ENCODE measurements at places on chromosomes 3 and 15.
A peak's percentile ranks its signal among the peaks of the same experiment; 100 is the strongest.

DNA sequence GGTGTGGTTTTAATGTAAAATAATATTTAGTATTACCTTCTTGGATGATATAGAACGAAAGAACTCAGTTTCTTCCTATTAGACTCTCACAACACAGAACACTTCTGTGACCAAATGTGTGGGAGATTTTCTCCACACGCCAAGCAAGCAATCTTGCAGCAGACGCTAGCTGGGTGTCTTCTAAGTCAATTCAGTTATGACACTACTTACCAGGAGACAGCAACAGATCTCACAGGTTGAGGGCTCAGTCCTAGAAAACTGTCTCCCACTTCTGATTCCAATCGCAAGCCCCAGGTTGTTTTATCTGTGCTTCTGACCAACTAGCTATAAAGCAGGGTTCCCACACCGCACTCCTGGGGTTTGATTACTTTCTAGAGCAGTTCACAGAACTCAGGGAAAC lies 41.2 kb downstream of the HERC1 start:
- H3K4me3 ChIP-seq = no peak overlapping the region
- peaks cover 19% of the 10 kb centered on the region for H3K36me3 ChIP-seq
- no peaks in the 10 kb centered on the region for H3K27me3 ChIP-seq
- peaks cover 21% of the 10 kb centered on the region for H3K4me1 ChIP-seq
- no peak for DNase-seq
- no peak overlapping the region for H3K27ac ChIP-seq

GRCh38 chr15:81511138-81511537 lies 137.1 kb upstream of the TMC3 start:
- no peak overlapping the region for H3K27ac ChIP-seq
- no peaks in the 10 kb centered on the region for H3K4me1 ChIP-seq
- H3K4me3 ChIP-seq = no peak overlapping the region

GRCh38 chr3:58117561-58118181 lies 93.1 kb downstream of the DNASE1L3 start:
- H3K4me1 ChIP-seq = peaks cover 16% of the 10 kb centered on the region
- no peaks in the 10 kb centered on the region for H3K36me3 ChIP-seq
- no peak overlapping the region for H3K27ac ChIP-seq
- DNase-seq = no peak

DNA sequence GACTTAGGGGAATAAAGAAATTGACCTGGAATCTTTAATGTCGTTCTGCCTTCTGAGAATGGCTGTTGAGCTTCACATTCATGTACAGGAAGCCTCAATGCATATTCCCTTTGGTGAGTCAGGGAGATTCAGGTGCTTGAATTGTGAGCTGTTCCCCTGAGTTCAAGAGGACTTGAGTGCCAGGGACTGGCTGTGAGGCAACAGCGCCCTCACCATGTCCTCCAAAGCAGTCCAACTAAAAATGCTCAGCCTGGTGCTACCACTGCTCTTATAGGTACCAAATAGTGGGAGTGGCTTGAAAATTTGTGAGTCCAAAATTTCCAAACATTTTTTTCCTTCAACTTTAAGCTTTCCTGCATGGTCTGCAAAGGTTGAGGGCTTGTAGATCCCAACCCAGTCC lies 54.1 kb downstream of the LEO1 start:
- DNase-seq = peak; percentile 46
- no peak overlapping the region for H3K4me3 ChIP-seq
- H3K36me3 ChIP-seq = peaks cover 17% of the 10 kb centered on the region
- H3K4me1 ChIP-seq = no peaks in the 10 kb centered on the region
- H3K27me3 ChIP-seq = no peaks in the 10 kb centered on the region
- no peak overlapping the region for H3K27ac ChIP-seq

DNA sequence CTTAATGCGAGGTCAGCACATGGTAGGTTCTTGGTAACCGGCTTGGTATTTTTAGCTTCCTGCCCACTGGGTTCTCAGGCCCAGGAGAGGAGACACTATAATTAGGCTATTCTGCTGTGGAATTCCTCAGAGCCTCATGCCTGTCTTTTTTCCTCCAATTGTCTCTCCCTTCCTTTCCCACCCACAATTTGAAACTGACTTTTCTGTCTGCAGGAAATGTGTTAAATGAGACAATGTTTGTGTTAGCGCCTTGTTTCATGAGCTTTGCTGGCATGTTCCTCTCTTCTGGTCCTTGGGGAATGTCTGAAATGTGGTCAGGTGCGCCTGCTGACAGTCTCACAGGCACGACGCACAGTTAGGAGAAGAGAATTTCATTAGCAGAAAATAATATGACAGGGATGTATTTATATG lies 223.6 kb upstream of the CTNNB1 start:
- H3K4me3 ChIP-seq = no peak overlapping the region
- H3K27ac ChIP-seq = no peak overlapping the region
- H3K36me3 ChIP-seq = no peaks in the 10 kb centered on the region
- H3K4me1 ChIP-seq = peaks cover 51% of the 10 kb centered on the region

- no peaks in the 10 kb centered on the region for H3K4me1 ChIP-seq
- DNase-seq = no peak
- no peaks in the 10 kb centered on the region for H3K27me3 ChIP-seq
- H3K27ac ChIP-seq = no peak overlapping the region
- H3K36me3 ChIP-seq = no peaks in the 10 kb centered on the region
These were observed 211.7 kb downstream of the GABRB3 start for GRCh38 chr15:26561130-26561529.

DNA sequence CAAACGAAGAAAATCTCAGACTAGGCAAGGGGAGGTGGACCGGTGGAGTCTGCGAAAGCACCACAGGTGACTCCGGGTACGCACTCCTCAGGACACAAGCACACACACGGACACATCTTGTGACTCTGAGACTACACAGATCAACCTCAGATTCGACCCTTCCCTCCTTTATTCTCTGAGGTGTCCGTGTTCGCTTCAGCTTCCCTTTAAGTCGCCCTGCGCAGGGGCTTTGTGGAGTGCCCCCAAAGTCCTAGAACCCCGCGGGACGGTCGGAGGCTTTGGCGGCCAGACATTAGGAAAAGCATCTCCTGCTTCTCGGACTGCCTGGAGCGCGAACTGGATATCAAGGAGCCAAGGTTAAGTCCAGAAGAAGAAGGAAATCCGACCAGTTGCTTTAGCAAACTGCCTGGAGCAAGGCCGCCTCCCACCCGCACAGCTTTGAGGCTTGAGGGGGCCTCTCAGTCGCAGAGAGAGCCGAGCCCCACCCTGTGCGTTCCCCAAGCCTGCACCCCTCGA lies 730 bp downstream of the DGKG start:
- DNase-seq = no peak
- H3K27me3 ChIP-seq = peaks cover 60% of the 10 kb centered on the region
- H3K27ac ChIP-seq = no peak overlapping the region
- no peaks in the 10 kb centered on the region for H3K36me3 ChIP-seq
- no peak overlapping the region for H3K4me3 ChIP-seq

- peaks cover 5% of the 10 kb centered on the region for H3K4me1 ChIP-seq
- no peak overlapping the region for H3K27ac ChIP-seq
- H3K4me3 ChIP-seq = no peak overlapping the region
- no peaks in the 10 kb centered on the region for H3K36me3 ChIP-seq
- no peaks in the 10 kb centered on the region for H3K27me3 ChIP-seq
These were observed 246.2 kb upstream of the TBL1XR1 start for GRCh38 chr3:177443469-177443868.

GRCh38 chr3:148030975-148031374 lies 621.8 kb downstream of the ZIC1 start:
- no peaks in the 10 kb centered on the region for H3K27me3 ChIP-seq
- H3K27ac ChIP-seq = no peak overlapping the region
- H3K4me1 ChIP-seq = no peaks in the 10 kb centered on the region
- H3K36me3 ChIP-seq = no peaks in the 10 kb centered on the region

DNA sequence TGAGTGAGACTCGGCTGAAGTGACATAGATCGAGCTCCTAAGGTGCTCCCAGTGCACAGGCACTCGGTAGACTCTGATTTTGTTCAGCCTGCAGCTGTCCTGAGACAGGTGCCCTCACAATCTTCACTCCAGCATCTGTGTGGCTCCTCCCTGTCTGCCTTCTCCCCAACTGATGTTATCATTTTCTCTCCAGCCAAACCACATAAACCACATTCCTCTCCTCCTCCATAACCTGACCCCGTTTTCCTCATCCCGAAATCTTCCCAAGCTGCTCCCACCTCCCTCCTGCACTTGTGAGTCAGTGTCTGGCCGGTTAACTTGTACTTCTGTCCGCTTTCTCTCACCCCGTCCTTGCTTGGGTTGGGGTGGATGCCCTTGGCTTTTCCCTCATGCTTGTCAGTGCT lies 93.3 kb upstream of the HACD2 start:
- no peak for DNase-seq
- no peak overlapping the region for H3K4me3 ChIP-seq
- H3K27me3 ChIP-seq = peaks cover 38% of the 10 kb centered on the region
- H3K4me1 ChIP-seq = no peaks in the 10 kb centered on the region
- H3K27ac ChIP-seq = no peak overlapping the region

DNA sequence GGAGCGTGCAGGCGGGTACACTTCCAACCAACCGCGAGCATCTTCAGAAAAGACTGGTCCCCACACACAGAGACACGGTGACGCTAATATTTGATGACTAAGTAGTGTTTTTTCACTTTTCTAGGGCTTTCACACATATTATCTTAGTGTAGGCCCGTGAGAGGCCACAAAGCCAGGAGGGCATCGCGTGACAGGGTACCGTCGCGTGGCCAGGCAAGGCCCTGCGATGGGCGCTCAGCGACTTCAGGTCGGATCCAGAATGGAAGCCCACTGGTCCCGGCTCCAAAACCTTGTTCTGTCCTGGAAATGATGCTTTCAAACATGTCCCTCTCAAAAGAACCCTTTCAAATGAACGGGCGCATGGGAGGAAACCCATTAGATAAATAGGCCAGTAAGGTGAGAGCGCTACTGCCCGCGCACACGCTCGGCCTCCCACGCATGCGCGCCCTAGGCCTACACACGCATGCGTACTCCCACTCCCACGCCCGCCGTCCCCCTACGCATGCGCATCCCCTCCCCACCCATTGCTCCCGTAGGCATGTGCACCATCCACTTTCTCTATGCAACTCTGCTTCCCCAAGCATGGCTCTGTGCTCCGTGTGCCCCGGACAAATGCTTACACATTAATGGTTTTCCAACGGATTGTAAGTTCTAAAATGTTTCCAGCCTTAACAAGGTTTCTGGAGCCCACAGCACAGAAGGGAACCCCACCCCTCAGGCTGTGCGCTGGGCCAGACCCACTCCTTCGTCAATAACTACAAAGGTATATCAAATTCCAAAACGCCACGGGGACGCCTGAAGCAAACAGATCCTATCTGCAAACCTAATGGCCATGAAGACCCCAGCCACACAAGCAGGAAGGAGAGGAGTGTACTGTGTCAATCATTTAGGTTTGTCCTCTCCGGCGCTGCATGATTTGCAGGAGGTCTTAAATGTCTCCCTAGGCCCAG lies 72.1 kb downstream of the OCA2 start:
- no peaks in the 10 kb centered on the region for H3K27me3 ChIP-seq
- H3K27ac ChIP-seq = no peak overlapping the region
- no peak for DNase-seq

GRCh38 chr15:79756365-79756764 lies 140.4 kb downstream of the MTHFS start:
- no peak overlapping the region for H3K27ac ChIP-seq
- H3K4me1 ChIP-seq = no peaks in the 10 kb centered on the region
- no peaks in the 10 kb centered on the region for H3K36me3 ChIP-seq
- no peak overlapping the region for H3K4me3 ChIP-seq
- H3K27me3 ChIP-seq = peaks cover under 1% of the 10 kb centered on the region

GRCh38 chr3:196292286-196292923 lies 4.9 kb upstream of the PCYT1A start:
- peaks cover 5% of the 10 kb centered on the region for H3K36me3 ChIP-seq
- peaks cover 5% of the 10 kb centered on the region for H3K4me1 ChIP-seq
- H3K27me3 ChIP-seq = no peaks in the 10 kb centered on the region
- no peak for DNase-seq
- no peak overlapping the region for H3K4me3 ChIP-seq

DNA sequence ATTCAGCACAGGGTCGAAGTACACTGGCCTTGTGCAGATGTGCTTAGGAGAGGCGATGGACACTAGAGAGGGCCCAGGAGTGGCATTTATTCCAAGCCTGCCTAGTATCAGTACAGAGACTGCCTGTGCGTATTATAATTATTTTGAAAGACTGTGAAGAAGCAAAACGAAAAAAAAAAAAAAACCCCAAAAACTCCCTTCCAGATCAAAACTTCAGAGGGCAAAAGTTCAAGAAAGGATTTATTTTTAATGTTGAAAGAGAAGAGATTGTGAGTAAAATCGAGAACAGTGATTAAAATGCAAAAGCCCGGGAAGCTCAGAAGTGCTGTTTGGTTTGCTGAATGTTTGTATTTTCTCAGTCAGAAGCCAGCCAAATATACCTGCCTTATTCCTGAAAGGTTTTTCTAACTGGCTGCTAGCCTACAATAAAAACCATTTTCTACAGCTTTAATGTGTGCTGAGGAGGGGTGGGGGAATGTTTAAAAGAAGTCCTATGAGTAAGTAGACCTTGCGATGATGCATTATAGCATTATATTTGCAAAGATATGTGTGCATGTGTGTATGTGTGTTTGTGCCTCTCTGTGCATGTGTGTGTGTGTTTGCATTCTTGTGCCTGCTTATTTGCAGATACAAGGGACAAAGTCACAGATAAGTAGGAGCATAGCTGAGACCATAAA lies 19.3 kb upstream of the LZTFL1 start:
- peaks cover 28% of the 10 kb centered on the region for H3K36me3 ChIP-seq
- no peak overlapping the region for H3K4me3 ChIP-seq
- no peak for DNase-seq
- peaks cover 73% of the 10 kb centered on the region for H3K27me3 ChIP-seq
- peaks cover 57% of the 10 kb centered on the region for H3K4me1 ChIP-seq

DNA sequence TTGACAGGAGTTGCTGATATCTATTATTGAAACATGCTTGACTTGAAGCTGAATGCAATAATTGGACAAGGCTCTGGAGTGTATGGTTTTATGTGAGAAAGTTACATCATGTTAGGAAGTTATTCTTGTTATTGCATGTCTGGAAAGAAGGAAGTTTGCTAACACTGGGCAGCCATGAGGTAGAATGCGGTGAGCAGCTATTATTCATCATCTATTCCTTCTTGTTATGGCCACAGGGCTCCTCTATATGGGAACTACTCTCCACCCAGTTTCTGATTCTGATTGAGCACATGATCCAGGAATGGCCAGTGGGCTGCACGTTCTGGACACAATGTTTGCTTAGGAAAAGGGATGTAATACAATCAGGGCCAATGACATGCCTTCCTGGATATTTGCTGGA lies 37.8 kb upstream of the SCN5A start:
- H3K36me3 ChIP-seq = no peaks in the 10 kb centered on the region
- no peak overlapping the region for H3K4me3 ChIP-seq
- H3K4me1 ChIP-seq = no peaks in the 10 kb centered on the region
- DNase-seq = no peak

GRCh38 chr15:39332846-39333245 lies 248.0 kb upstream of the THBS1 start:
- DNase-seq = no peak
- no peak overlapping the region for H3K27ac ChIP-seq
- H3K36me3 ChIP-seq = no peaks in the 10 kb centered on the region
- no peak overlapping the region for H3K4me3 ChIP-seq
- H3K4me1 ChIP-seq = no peaks in the 10 kb centered on the region
- H3K27me3 ChIP-seq = peaks cover 18% of the 10 kb centered on the region

- no peaks in the 10 kb centered on the region for H3K27me3 ChIP-seq
- peak overlapping the region; percentile 30 for H3K27ac ChIP-seq
- H3K4me1 ChIP-seq = peaks cover 46% of the 10 kb centered on the region
- DNase-seq = no peak
These were observed 6.5 kb downstream of the PBRM1 start for GRCh38 chr3:52679199-52679538.

- no peaks in the 10 kb centered on the region for H3K4me1 ChIP-seq
- H3K4me3 ChIP-seq = no peak overlapping the region
- no peaks in the 10 kb centered on the region for H3K36me3 ChIP-seq
- H3K27me3 ChIP-seq = no peaks in the 10 kb centered on the region
- no peak for DNase-seq
These were observed 501.4 kb downstream of the PYDC2 start for GRCh38 chr3:191962324-191962723.

GRCh38 chr3:42572278-42572677 lies 9.5 kb downstream of the SEC22C start:
- no peak overlapping the region for H3K27ac ChIP-seq
- H3K36me3 ChIP-seq = peaks cover 53% of the 10 kb centered on the region
- no peak overlapping the region for H3K4me3 ChIP-seq
- DNase-seq = no peak
